Stimulated activated CD4-positive, alpha-beta T cell treated with anti-CD3 and anti-CD28 coated beads, TNF-alpha, amount 100 ng/mL, for 48 hours (primary cell): ENCODE measurements at places on chromosomes 11 and 22.

DNA sequence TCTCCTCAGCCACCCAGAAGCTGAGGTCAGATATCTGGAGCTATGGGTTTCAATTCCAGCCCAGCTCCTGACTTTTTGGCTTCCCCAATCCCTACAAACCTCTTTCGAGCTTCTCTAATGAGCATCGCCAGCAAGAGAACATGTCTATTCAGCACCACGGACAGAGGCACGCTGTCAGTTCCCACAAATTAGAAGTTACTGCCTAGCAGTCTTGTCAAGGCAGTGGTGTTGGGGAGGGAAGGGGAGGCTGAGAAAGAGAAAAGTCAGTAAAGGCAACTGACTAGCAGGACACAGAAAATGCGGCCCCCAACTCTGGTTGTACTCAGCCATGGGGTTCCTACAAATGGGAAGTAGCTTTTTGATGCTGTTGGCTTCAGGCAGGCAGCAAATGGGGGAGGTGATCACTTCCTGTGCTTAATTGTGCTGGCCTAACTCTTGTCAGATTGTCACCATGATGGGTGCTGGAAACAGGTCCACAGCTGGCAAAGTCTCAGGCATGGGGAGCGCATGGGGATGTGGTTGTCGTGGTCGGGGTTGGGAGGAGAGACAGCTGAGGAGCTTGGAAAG lies 205.9 kb downstream of the ST3GAL4 start:
- DNase-seq: no peak

DNA sequence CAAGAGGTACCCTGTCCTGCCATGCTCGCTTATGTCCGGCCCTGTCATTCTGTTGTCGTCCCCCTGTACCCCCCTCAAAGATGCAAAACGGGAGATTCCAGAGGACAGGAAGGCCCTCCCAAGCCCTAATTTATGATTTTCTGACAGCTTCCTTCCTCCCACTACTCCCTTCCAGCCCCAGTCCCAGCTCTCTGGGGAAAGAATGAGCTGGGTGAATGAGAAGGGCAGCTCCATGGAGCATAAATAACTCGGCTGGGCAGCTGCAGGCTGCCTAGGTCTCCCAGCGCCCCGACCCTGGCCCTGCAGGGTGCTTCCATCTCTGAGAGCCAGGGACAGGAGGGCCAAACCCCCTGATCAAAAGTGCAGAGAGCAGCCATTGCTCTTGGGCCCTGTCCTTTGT lies 3.9 kb upstream of the EMID1 start:
- no peak for DNase-seq

GRCh38 chr11:19557720-19558140 lies 154.9 kb upstream of the NAV2 start:
- peak; percentile 75 for DNase-seq

DNA sequence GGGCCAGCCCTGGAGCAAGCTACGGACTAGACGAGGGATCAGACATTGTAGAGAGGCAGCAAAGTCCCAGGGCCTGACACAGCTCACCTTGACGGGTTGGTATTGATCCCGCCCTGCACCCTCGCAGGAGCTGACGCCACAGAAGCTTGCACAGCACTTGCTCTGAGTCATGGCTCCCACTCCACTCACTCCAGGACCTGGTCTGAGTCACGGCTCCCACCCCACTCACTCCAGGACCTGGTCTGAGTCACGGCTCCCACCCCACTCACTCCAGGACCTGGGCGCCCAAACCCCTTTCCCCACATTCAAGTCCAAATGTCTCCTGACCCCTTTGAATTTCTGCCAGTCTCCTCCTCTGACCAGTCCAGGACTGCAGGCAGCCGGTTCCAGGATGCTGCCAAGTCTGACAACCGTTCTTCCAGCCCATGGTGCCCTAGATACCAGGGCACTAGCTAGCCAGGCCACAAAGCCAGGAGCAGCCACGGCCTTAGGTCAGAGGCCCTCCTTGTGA lies 6.0 kb upstream of the PNPLA5 start:
- DNase-seq: no peak

DNA sequence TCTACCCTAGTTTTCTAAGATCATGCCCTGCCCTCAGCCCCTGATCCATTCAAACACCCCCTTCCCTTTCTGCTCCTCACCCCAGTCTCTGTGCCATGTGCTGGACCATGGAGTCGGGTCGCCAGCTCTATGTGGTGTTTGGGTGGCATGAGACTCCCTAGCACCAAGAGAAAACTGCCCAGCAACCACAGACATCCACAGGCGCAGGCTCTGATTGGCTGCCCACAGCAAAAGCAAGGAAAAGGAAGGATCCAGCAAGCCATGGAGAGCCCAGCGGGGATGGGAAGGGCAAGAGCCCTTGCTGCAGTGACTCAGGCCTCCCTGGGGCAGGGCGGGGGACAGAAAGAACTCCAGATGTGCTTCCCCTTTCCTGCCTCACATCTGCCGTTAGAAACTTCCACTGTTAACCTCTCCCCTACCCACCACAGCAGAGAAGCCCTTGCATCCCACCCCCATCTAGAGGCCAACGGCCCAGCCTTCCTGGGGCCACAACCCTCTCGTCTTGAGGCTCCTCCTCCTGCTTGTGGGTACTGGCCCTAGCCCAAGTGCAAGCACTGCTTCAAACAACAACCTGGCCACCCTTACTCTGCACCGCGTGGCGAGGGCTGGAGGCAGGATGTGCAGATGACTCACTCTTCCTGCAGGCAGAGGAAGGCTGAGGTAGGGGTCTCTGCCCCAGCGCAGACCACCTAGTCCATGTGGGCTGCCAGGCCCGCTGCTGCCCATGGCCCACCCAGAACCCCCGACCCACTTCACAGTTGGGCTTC lies 9.7 kb upstream of the AHNAK start:
- no peak for DNase-seq

- DNase-seq: no peak
Measured at GRCh38 chr11:117586392-117586791, 210.6 kb downstream of the DSCAML1 start.

DNA sequence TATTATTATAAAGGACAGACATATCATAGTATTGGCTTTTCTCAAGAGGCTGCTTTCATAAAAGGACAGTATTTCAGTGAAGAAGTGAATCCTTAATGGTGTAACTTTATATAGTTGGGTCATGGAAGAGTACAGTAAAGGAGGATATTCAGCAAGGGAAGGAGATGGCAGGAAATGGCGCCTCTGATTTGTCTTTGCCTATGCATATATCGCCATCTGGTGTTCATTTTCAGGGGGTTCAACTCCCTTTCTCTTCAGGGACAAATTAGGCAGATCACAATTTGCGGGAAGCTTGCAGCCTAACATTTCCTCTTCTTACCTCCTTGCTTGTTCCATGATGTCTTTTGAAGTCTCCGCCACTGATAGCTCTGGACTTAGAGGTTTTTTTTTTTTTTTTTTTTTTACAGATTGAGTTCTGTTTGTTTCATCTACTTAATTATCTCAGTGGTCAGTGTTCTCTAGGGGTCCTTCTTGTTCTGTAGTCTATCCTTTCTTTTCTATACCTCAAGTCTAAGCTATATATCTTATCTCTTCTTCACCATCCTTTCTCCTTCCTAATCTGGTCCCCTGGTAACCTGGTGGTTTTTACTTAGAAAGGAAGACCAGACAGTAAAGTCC lies 21.8 kb upstream of the RRM1 start:
- peak; percentile 17 for DNase-seq

DNA sequence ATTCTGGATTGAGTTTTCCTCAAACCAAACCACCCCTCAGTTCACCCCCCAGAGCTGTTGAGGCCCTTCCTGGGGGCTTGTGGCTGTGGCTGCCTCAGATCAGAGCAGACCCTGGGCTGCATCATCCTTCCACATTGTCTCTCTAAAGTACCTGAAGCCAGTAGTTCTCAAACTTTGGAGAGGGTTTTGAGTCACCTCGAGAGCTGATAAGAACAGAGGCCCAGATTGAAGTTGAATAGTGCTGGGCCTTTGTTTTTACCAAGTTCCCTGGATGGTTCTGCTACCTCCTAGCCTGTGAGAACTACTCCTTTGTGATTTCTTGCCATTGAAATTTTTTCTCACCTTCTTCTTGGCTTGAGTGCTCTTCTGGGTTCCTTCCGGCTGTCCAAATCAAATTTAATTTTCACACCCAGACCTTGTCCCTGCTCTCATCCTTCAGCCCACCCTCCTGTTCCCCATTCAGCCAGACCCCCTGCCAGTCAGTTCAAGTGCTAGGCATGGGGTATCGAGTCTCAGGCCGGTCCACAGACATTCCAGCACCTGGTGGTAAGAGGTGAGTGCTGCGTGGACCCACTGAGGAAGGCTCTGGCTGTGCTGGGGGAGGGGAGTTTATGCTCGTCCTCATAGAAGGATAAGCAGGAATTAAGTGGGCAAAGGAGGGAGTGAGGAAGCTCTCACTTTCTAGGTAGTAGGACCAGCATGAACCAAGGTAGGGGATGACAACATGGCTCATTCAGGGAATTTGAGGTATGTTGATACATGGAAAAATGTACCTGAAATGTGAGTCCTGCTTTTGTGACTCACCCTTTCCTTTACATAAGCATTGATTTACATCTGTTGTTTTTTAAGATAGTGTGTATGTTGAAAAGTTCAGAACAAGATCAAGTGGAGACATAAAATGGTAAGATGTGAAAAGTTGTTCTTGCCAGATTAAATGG lies 116.5 kb downstream of the PTPRJ start:
- DNase-seq: no peak

GRCh38 chr11:61706452-61707400 lies 26.5 kb downstream of the DAGLA start:
- no peak for DNase-seq

DNA sequence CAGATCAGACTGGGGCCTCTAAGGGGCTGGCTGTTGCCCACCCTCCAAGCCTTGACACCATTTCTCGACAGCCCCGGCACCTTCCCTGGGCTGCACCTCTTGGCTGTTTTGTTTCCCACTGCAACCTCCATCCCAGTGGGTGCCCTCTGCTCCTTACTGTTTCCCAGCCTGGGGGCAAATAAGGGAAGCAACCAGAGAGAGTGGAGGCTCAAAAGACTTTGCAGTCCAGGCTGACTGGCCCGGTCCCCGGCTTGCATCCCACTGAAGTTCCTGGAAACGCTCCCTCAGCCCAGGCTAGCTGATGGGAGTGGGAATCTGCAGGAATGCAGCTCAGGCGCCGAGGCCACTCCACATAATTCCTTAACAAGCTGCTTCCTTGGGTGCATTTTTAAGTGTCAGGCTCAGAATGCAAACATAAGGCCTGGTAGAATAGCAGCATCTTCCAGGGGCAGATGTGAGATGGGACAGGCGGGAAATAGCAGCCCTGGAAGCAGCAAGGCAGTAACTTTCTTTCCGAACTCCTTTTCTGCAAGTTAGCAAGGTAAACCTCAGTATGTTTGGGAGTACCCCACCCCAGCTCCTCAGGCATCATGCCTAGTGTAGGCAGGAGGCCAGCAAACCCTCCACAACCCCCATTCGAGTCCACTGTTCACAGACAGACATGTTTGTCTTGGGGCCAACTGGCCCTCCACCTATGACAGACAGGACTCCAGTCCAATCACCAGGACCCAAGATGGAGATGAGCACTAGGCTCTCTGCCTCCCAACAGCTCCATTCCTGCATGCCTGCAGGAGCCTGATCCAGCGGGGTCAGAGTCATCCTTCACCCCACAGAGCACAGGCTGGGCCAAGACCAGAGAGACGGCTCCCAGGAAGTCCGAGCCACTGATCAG lies 39.3 kb downstream of the RPL27A start:
- no peak for DNase-seq

DNA sequence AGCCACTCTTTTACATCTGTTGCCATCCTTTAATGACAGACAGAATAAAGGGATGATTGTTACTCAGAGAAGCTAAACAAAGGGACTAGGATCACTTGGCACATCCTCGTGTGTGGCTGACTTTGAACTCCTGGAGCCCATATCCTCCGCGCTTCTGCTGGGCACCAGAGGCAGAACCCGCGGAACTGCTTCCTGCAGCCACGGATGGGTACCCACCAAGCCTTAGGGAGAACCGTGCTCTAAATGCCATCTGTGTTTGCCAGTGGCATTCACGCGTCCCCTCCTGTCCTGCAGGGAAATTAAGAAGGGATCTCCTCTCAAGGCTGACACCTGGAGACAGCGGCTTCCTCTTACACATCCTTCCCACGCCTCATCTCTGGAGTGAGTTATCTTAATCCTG lies 294.4 kb downstream of the NTM start:
- no peak for DNase-seq

DNA sequence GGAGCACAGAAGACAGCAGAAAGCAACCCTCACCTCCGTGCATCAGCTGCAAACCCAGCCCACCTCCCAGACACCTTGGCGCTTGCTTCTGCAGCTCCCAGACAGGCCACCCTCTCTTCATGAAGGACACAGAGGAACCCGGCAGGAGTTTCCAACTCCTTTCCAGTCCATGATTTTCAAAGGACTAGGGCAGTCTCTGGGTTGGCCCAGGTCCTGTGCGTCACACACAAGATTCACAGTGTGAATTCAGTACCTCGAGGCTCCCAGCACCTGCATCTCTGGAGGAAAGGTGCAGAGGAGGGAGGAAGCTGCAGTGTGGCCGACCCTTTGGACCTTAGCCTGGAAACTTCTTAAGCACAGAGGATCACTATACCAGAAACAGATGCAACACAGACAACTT lies 61.0 kb upstream of the BID start:
- no peak for DNase-seq

GRCh38 chr11:36558571-36559413 lies 9.0 kb upstream of the RAG1 start:
- DNase-seq: no peak

DNA sequence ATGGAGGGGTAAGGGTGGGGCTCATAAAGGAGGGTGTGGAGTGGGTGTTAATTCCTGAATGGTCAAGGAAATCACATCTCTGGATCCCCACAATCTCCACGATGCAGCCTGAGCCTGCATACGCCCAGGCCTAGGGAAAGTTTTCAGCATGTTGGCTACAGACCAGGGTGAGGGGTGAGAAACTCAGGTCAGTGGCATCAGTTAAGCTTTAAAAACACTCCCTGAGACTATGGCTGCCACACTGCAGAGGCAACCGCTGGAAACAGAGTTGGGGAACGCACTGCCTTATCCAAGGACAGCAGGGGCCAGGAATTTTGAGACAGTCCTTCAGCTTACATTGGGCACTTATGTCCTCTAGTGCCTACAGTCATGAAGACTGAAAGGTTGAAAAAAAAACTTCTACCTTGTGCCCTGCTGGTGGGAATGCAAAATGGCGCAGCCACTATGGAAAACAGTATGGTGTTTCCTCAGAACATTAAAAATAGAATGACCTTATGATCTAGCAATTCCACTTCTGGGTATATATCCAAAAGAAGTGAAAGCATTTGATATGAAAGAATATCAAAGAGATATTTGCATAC lies 19.7 kb downstream of the DKK3 start:
- DNase-seq: no peak

DNA sequence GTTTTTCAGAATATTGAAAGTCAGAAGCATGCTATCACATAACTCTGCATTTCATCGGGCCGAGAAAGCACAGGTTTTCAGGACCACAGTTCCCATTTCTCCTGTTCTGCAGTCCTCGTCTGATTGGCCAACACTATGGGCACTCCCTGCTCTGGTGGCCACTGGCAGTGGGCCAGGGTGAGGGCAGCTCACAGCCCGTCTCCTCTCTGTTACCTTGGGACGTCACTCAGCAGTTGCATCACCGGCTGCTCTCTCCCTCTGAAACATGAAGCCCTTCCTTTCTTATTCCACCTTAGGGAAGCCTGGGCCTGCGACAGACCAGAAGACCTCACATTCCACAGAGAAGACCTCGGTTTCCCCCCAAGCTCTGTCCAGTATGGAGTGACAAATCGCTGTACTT lies 11.4 kb upstream of the MICAL3 start:
- DNase-seq: no peak
